ENCODE measurements at places on chromosomes 7 and 10. TPM values are rescaled to one million over a fixed set of nuclear protein-coding genes. Genes with fewer than 3 reads are reported as not detected.

GRCh38 chr7:130721486-130722277 is 12.3 kb downstream of the KLF14 start:
- peak; percentile 75 for DNase-seq

- DNase-seq: no peak
Observed at GRCh38 chr10:133214468-133215410, 15.3 kb upstream of the UTF1 start.

DNA sequence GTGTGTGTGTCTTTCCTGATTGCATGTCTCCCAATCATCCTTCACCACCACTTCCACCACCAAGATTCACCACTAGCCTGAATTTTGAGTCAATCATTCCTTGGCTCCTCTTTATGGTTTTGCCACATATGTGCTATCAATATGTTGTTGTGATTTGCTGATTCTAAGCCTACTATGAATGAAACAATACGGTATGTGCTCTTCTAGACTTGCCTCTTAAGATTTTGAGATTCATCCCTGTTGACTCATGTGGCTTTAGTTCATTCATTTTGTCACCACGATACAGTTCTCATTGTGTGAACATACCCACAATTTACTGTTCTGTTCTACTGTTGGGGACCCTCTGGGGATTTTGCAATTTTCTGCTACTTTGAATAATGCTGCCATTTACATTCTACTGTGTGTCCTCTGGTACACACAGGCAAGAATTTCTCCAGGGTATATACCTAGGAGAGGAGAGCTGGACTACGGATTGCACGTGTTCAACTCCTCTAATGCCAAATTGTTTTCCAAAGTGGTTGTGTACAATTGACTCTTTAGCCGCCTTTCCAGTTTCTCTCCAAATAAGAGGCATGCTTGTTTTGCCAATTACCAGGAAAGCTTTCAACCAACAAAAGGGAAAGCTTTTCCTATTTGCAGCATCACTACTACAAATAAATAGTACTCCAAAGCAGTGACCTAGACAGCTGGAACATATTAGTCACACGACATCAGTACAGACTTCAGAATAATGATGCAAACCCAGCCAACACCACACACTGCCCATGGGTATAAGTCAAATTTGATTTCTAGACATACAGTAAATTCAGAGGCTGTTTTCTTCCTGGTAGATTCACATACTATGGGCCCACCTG is 30.0 kb downstream of the SGMS1 start:
- peak; percentile 70 for DNase-seq

DNA sequence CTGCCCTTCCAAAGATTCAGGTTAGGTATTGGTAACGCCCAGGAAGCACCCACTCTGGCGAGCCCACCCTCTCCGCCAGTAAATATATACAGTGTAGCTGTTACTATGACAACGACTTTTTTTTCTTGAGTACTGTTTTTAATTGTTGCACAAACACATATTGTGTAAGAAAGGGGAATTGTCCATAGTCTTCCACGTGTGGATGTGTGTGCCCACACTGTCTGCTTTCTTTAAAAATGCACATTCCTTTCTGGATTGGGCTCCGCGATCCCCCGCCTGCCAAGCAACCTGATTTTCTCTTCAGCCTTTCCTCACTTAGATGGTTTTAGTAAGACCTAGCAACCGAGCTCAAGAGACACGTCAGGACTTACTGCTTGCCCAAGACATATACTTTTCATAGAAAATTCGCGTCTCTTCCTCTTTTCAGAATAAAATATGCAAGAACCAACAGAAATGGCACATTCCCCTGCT is 247.8 kb downstream of the EBF3 start:
- DNase-seq: no peak

DNA sequence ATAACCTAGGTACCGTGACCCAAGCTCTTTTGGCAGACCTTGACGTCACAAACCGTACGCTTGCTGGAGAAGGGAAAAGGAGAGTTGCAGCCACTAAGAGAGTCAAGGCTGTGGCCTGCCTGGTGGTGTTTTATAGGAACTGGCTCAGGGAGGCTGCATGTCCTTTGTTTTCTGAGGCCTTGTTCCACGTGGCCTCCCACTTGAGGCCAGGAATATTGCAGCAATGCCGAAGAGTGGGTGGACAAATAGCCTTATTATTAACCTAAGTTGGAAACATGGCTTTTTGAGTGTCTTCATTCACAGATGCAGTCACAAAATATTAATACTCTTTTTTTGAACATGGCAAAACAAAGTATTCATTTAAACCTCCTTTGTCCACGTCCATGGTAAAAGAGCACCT is 178.0 kb downstream of the CELF2 start:
- no peak for DNase-seq

DNA sequence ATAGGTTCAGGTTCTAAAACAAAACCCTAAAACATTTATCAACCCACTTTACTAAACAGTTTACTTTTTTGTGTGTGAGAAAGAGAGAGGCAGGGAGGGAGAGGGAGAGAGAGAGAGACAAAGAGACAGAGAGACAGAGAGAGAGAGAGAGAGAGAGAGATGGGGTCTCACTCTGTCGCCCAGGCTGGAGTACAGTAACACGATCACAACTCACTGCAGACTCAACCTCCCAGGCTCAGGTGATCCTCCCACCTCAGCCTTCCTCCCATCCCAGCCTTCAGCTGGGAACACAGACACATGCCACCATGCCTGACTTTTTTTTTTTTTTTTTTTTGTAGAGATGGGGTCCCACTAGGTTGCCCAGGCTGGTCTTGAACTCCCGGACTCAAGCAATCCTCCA is 52.9 kb downstream of the PARD3 start:
- no peak for DNase-seq

- no peak for DNase-seq
Observed at GRCh38 chr10:43644252-43644651, 4.4 kb downstream of the ZNF32 start.

DNA sequence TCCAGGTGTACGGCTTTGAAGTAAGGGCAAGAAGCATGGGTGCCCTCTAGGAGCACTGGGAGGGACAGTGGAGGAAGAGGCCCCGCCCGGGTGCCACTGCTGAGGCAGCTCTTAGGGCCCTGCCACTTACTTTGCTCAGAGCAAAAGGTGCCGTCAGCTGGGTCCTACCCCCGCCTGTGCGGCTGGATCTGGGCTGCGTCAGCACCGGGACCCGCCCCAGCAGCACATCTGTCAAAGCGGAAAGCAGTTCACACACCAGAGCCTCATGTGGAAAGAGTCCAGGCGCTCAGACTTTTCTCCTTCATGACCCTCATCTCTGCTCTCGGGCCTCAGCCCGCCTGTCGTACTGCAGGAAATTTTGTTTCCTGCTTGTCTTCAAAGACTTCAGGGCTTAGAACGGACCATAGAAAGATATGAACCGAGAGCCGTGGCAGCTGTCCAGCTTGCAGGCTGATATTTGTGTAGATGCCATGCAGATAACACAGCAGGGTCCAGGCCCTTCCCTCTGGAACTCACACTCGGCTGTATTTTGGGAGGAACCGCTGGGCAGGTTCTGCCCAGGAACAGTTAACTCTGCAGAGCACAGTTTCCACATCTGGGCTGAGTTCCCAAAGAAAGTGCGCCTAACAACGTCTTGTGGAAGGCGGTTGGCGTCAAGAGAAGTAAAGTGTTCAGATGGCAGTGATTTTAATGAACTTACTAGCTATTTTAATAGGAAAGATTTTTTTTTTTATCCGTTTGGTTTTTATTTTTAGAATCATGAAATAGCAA is 44.3 kb upstream of the PRKAR1B start:
- no peak for DNase-seq

DNA sequence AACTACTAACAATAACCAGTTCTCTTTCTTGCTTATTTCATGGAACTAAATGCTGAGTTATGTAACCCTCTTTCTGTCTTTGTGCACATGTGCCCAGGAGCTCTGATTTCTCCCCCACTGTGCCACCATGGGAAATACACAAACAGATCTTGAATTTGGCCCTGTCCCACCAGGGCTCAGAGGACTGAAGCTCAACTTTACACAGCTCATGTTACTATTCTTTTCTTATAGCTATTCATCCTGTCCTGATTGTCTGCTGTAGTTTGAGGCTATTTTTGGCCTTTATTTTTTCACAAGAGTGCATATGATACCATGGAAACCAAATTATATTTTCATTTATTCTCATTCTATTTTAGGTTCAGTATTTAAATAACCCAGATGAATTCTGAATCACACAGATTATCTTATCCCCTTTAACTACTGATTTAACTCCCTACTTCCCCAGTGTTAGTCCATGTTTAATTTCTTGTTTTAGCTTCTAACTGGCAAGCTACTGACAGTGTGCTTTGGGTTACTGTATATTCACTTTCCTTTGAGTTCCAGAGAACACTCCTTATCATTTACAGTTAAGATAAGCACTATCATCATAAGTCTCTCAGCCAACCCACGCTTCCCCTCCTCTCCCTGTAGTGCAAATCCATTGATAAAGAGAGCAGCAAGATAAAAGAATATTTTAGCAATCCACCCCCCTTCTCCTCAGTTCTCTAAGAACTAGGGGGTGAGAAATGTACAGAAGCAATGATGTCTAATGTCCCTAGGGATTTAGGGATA is 71.8 kb upstream of the GSDME start:
- no peak for DNase-seq

GRCh38 chr10:2917926-2918325 is 149.4 kb upstream of the PFKP start:
- DNase-seq: no peak

GRCh38 chr10:93806903-93807302 is 49.2 kb downstream of the LGI1 start:
- no peak for DNase-seq

DNA sequence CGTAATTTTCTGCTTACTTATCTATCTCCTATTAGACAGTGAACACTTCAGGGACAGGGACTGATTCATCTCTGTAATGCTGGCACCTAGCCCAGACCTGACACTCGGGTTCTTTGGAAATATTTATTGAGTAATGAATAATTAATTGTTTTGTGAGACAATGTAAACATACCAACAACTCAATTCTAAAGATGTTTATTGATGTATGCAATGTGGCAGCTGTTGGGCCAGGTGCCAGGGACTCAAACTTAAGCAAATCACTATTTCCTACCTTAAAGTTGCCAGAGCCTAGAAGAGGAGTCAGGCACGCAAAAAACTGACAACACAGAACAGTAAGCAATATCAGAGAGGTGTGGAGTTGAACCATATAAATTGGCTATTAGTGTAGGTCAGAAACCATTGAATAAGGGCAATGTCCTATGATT is 63.6 kb upstream of the BMPER start:
- DNase-seq: no peak

DNA sequence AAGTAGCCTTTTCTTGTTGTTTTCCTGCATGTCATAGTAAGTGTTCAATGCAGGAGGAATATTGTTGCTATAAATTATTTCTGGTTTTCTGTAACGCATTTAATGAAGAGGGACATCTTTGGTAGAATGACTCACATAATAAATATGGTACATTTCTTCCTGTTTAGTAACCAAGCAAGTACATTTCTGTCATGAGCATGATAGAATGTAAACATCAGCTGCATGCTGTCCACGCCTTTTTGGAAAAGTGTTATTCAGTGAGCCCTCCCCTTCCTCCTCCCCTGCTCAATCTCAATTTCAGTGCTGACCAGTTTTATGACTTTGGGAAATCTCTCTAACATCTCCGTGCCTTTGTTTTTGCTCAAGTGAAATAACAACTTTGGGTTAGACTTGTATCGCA is 664.0 kb downstream of the XPNPEP1 start:
- no peak for DNase-seq

DNA sequence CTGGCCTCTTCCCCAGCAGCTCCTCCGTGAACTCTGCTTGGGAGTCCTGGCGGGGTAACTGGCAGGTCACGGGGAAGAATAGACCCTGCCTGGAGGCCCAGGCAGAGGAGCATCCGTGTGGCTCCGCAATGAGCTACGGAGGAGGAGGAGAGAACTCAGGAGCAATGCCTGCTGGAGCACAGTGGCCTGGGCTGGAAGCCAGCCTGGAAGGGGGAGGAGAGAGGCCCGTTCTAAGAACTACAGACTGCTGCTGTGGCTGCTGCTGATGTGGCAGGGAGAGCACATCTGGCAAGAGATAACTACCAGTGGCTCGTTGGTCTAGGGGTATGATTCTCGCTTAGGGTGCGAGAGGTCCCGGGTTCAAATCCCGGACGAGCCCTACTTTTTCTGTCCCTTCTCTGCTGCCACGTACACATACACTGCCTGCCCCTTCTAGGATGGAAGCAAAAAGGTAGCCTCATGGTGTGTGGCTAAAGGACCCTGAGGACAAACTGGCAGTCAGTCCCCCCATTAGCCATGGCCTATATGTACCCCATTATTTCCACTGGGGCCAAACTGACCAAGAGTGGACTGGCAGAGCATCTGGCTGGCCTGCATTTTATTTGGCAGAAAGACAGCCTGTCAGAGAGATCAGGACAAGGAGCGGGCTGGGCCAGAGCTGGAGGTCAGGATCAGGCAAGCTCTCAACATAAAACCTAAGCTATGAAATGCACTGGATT is 7.7 kb upstream of the OPN1SW start:
- peak; percentile 36 for DNase-seq

- no peak for DNase-seq
Observed at GRCh38 chr7:149870274-149870673, 3.5 kb upstream of the ATP6V0E2 start.

- no peak for DNase-seq
Observed at GRCh38 chr7:137956183-137956582, 45.7 kb downstream of the CREB3L2 start.

GRCh38 chr7:116561697-116562483 is 37.1 kb downstream of the CAV1 start:
- no peak for DNase-seq

DNA sequence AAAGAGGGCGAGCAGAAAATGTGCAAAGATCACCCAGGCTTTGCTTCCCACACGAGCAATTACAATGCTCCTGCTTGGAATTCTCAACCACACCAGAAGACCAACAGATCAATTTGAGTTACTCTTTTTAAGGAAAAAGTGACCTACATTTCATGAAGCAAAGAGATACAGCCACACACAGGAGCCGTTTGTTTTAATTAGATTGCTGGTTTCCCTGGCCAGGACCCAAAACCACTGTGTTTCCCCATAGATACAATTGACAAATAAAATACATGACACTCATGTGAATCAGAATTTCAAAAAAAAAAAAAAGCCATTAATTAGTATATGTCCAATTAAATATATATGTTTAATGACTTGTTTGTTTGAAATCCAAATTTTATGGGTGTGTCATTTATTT is 458.3 kb downstream of the PLXDC2 start:
- no peak for DNase-seq

- peak; percentile 44 for DNase-seq
Observed at GRCh38 chr7:4745971-4746919, 29.2 kb upstream of the AP5Z1 start.

GRCh38 chr7:27196287-27196767 is 3.6 kb downstream of the HOXA13 start:
- DNase-seq: peak; percentile 72

GRCh38 chr7:74506325-74506724 is 52.6 kb downstream of the GTF2IRD1 start:
- no peak for DNase-seq

The GRK5 gene
- 0.40 TPM for total RNA-seq

The ATG9B gene
- total RNA-seq: 0.25 TPM

The PVRIG gene
- total RNA-seq: not detected

The HGF gene
- not detected for total RNA-seq
